Nephron progenitor cell (in vitro differentiated cells): ENCODE measurements at places on chromosomes 1 and 21.

- no peak for DNase-seq
Observed at GRCh38 chr1:154831462-154831861, 38.6 kb downstream of the KCNN3 start.

GRCh38 chr1:106325600-106325999, 730.9 kb upstream of the PRMT6 start:
- DNase-seq = no peak

GRCh38 chr21:42150474-42151085, 68.4 kb upstream of the ABCG1 start:
- DNase-seq = no peak

DNA sequence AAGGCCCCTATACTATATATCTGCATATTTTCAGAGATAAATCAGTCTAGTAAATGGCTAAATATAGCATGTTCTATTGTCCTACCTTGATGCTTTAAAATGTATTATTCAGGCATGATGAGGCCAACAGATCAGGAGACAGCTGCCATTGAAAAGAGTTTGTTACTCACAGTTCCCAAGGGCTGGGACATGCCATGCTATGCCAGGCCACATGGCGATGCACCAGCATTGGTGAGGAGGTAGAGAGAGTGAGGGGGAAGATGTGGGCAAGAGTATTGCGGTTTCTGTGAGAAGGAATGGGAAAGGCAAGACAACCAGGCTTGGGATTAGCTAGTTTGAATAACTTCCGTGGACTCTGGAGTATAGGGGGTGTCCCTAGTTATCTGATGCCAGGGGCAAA, 316.5 kb downstream of the DISC1 start:
- DNase-seq = no peak

DNA sequence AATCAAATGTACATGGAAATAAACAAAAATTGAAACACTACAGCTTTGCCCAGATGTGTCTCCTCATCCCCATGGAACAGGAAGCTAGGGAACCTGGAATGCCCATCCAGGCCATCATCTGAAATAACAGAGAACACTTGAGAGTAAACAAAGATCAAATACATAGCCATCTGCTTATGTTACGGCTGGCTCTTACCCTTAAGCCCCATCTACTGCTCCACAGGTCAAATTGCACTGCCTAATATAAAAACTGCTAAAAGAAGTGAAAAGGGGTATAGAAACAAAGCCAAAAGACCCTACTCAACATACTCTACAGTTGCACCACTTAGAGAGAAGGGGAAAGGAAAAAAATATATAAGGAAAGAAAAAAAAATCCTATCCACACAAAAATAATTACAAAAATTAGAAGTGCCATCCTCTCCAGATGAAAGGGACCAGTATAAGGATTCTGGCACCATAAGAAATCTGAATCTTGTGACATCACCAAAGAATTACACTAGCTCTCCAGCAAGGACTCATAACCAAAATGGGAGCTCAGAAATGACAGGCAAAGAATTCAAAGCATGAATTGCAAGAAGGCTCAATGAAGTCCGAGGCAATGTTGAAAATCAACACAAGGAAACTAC, 26.9 kb downstream of the OR6Y1 start:
- DNase-seq = no peak

- DNase-seq = no peak
Observed at GRCh38 chr1:170807432-170807831, 127.9 kb upstream of the MROH9 start.

DNA sequence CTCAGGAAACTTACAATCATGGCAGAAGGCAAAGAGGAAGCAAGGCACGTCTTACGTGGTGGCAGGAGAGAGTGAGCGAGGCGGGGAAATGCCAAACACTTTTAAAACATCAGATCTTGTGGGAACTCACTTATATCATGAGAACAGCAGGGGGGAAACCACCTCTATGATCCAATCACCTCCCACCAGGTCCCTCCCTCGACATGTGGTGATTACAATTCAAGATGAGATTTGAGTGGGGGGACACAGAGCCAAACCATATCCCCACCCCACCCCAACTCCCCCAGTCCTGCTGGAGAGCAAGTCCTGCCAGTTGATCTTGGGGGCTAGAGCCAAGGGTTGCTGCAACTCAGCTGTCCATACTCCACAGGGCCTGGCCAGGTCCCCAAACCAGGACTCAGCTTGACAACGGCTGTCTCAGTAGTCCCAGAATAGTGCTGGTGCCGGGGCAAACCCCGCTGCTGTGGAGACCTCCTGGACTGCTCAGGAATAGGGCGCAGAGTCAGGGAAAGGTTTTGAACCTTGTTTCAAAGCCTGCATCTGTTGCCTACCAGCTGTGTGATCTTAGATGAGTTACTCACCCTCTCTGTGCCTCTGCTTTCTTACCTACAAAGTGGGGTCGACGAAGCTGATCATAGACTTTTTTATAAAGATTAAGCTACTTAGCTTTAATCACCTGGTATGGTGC, 79.5 kb downstream of the STUM start:
- DNase-seq = no peak

GRCh38 chr1:71920556-71920955, 361.8 kb downstream of the NEGR1 start:
- no peak for DNase-seq

DNA sequence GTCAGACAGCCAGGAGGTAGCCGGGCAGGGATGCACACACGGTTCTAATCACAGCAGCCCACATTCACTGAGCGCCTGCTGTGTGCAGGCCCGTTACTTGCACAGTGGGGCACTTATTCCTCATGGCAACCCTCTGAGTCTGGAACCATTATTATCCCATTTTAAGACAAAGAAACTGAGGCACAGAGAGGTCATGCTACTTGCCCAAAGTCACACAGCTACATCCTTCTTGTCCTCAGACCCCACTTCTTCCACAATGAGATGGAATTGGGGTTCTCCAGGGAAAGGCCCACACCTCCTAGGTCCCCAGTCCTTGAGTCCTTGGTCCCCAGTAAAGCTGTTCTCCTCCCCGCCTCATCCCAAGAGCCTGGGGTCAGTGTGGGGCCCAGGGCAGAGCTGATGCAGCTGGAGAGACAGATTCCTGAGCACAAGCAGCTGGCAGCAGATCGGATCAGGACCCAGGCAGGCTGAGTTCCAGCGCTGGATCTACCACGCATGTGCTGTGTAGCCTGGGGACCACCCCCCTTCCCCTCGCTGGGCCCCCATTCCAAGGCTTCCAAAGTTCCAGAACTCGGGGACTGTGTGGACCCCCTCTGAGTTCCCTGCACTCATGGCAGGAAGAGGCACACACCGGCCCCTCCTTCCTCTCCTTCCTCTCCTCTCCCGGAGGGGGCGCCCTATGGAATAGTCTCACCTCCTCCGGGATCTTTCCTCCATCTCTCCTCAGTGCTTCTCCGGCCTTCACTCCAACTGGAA, 393.4 kb downstream of the MATN1 start:
- DNase-seq = no peak

- DNase-seq = peak; percentile 39
Observed at GRCh38 chr1:45543581-45544417, 6.8 kb upstream of the AKR1A1 start.

- DNase-seq = no peak
Observed at GRCh38 chr1:77624102-77624501, 58.4 kb downstream of the ZZZ3 start.

GRCh38 chr1:168893359-168893801, 164.4 kb upstream of the DPT start:
- no peak for DNase-seq

GRCh38 chr1:20603504-20604464, 14.9 kb downstream of the CDA start:
- DNase-seq = no peak

DNA sequence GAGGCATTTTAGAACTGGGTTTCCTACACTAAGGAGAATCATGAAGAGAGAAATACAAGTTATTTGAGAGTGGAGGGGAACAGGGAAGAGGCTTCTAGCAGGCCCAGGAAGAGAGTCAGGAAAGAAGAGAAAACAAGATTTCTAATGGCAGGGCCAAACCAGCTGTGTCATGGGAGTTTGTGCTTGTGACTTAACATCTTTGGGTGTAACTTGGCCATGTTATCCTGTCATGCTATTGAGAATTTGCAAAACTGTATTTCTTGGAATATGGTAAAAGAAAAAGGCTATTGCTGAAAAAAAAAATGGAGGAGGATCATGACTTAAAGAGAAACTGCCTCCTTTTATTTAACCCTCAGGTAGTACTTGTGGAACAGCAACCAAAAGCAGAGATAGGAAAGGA, 47.4 kb upstream of the TNFSF18 start:
- DNase-seq = no peak

DNA sequence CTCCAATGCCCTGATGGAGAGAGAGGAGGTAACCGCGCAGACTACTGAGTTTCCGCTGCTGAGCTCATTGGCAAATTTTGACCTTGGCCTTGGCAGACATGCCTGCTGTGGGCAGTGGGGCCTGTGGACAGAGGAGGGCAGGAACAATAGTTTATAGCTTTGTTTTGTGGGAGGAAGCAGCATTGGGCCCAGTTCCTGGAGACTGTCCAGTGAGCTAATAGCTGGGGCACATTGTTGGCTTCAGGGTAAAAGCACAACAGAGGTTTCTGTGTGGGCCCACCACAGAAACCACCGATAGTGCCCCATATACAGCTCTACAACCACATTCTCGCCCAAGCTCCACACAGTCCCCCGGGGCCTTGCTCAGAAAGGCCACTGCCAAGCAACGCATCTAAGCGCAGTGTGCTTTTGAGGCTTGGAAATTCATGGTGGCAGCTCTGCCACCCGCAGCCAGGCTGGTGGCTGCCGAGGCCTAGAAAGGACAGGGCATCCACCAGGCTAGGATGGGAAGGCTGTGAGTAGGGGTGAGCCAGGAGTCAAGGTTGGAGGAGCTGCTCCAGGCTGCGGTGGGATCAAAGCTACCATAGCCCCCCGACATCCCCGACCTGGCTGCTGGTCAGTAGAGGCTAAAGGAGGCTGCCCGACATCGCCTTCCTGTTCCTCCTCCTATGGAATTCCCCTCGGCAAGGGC, 43.2 kb downstream of the NEK2 start:
- DNase-seq = no peak

- no peak for DNase-seq
Observed at GRCh38 chr1:63575340-63575826, 17.8 kb upstream of the PGM1 start.
